ENCODE measurements at places on chromosomes 2 and 18.

DNA sequence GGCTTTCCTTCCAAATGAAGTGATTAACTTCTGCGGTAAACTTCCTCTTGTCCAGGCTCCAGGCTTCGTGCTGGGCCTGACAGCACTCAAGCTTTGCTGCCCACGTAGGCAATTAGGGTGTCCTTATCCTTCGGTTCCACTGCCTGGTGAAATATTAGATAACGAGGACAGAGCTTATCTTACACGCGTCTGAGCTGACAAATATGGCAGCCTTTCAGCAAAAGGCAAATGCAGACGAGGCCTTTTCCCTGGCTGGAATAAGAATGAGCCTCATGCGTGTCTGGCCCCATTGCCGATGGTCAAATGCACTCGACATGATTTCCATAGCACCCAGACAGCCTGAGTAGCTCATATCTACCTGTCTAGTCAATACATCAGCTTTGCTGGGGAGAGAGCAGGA lies 141.5 kb downstream of the FAM210A start:
- no peak for DNase-seq

DNA sequence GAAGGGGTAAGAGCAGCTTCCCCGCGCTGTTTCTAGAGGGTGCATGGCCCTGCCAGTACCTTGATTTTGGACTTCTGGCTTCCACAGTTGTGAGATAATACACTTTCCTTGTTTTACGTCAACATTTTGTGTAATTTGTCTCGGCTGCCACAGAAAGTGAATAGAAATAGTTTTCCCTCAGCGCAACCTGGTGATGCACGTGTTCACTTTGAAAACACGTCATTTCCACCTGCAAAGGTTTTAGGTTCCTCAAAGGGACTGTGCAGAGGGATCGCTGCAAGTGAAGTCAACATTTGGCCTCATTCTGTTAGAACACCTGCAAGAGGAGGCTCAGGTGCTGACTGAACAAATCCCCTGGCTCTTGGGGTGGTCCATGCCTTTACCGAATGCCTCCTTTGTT lies 71.7 kb downstream of the LONRF2 start:
- DNase-seq: no peak

- DNase-seq: no peak
These were observed 7.0 kb downstream of the INHBB start for GRCh38 chr2:120352696-120353590.

GRCh38 chr2:57733956-57734355 lies 312.6 kb upstream of the VRK2 start:
- DNase-seq: no peak

DNA sequence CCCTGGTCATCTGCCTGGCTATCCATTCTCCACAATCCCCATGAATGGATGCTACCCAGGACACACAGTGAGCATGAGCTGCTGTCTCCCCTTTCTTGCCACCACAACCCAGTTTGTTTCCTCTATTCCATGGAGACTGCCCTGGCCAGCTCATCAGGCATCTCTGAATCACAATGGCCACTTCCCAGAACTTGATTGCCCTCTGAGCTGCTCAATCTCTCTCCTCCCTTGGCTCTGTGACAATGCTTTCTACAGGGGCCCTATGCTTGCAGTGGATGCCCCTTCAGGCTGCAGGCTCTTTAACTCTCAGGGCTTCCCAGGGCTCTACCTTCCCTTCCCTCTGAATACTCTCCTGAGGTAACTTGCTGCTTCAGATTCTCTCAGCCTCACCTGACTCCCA lies 14.4 kb upstream of the SLC4A5 start:
- DNase-seq: no peak

DNA sequence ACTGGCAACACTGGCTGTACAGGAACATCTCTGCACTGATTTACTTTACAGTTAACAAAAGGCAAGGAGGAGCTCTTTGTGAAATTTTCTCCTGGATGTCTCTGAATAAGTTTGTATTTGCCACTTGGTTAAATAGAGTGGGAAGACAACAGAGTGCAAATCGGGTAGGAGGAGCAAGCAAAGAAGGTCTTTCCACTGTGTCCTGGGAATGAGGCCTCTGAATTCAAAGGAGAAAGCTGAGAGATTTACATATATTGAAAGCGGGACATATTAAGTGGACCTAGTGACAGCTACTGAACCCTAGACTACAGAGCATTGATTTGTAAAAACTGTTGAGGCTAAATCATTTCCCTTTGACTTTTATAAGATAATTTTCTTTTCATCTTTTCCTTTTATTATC lies 117.4 kb upstream of the CHRNA1 start:
- DNase-seq: no peak

- DNase-seq: no peak
These were observed 57.3 kb upstream of the PPP1CB start for GRCh38 chr2:28694364-28694763.

DNA sequence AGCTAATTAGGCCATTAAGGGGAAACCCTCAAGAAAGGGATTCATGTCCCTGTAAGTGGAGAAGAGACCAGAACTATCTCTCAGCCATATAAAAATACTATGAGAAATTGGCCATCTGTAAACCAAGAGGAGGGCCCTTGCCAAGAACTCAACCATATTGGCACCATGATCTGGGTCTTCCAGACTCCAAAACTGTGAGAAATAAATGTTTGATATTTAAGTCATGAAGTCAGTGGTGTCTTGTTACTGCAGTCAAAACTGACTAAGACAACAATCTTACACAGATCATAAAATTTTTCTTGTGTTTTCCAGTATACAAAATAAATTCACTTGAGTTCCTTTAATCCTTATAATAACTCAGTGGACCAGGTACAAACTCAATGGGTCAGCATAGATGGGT lies 589.8 kb upstream of the CDH2 start:
- DNase-seq: no peak

DNA sequence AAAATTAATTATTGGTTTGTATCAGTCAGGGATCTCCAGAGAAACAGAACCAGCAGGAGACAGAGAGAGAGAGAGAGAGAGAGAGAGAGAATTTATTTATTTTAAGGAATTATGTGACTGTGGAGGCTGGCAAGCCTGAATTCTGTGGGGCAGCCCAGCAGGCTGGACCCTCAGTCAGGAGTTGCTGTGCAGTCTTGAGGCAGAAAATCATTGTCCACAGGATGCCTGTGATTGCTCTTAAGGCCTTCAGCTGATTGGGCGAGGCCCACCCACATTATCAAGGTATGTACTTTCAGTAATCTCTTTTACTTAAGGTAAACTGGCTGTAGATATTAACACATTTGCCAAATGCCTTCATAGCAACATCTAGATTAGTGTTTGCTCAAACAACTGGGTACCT lies 155.3 kb downstream of the SEPTIN10 start:
- DNase-seq: no peak

GRCh38 chr2:233436691-233437438 lies 82.6 kb downstream of the DGKD start:
- no peak for DNase-seq

GRCh38 chr2:42962508-42962953 lies 170.1 kb upstream of the HAAO start:
- no peak for DNase-seq

DNA sequence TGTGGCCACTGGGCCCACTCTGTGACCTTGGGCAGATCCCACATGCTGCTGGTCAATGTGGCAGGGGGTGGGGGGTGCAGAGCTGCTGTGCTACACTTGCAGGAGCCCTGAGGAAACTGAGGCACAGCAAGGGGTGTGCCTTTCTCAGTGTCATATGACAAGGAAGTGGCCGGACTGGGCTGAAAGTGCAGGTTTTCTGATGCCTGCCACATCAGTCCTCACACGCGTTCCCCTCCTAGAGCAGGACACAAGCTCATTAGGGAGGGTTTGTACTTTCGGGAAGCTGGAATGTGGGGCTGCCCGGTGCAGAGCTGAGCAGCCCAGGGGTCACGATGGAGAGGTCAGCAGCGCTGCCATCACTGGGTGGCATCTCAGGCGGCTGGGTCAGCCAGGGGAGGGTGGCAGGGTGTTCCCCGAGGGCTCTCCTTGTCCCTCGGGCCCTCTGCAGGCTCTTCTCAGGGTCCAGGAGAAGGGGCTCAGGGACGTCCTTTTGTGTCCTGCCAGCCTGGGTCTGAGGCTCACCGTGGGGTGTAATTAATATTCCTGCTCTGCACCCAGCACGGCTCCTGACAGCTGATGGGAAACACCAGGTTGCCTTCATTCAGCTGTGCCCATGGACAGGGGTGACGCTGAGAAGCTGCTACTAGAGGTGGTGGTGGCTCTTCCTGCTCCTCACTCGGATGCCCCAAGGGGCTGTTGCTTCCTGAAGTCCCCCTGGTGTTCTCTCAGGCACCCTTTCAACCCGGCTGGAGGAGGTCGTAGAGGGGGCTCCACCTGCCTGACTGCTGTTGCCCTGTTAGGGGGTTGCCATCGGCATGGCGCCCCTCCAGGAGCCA lies 62.1 kb upstream of the HDAC4 start:
- DNase-seq: peak; percentile 20

GRCh38 chr2:184611361-184612085 lies 13.2 kb downstream of the ZNF804A start:
- DNase-seq: no peak

DNA sequence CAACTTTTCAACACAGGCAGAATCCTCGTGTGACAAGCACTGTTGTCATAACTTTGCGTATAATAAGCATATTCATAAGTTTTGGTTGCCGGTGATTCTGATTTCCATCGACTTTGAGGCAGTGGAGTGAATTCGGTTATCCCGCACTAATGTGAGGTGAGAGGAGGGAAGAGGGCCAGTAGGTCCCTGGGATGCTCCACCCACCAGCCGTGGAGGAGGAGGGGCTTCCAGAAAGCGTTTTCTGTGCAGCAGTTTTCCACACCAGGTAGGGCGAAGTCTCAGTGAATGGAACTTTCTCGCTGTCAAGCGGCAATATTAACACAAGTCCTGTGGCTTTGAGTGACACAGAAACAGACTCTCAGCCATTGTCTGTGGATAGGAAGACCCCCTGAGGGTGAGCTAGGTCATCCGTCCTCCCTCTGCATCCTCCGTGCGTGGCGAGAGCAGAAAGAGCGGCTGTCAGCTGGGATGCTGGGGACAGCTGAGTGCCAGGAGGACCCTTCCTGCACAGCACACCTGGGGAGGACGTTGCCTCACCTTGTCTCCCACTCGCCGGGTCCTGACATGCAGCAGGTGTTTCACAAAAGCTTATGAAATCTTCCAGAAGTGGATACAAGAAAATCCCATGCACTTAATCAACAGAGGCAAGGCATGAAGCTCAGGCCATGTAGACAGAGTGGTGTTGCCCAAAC lies 67.5 kb downstream of the DCDC2C start:
- DNase-seq: no peak

DNA sequence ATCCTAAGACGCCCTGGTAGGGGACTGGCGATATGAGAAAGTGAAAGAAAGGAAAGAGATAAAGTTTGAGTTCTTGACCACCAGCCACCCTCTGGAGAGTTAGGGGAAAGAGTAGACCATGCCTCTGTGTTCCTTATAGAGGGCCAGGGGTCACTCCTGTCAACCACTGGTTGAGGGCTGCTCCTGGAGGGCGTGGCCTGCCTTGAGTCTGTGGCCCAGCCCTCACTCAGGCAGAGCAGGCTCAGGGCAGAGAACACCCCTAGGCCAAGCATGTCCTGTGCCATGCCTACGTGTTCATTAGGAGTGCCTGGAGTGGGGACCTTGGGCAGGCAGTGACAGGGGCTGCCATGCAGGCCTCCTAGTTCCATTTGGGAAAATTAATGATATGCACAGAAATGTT lies 161.1 kb upstream of the EPB41L3 start:
- no peak for DNase-seq

DNA sequence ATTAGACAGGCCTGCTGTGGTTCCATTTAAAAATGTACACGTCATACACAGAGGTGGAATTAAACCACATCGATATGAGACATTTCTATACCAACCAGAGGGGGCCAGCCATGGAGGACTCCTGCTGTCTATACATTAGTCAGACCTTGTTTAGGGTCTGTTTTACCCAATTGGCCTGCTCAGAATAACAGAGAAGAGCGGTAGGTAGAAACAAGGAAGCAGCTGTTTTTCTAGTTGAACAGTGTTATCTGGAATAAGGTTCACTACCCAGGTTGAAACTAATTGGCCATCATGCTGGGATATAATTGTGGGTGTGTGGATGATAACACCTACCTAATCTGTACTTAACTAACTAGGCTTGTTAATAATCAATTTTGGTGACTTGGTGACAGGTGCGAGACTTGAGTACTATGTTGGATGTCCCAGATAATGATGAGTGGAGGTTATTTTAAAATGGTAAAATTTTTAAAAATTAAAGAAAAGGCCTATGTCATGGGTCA lies 47.5 kb downstream of the RHBDD1 start:
- no peak for DNase-seq

DNA sequence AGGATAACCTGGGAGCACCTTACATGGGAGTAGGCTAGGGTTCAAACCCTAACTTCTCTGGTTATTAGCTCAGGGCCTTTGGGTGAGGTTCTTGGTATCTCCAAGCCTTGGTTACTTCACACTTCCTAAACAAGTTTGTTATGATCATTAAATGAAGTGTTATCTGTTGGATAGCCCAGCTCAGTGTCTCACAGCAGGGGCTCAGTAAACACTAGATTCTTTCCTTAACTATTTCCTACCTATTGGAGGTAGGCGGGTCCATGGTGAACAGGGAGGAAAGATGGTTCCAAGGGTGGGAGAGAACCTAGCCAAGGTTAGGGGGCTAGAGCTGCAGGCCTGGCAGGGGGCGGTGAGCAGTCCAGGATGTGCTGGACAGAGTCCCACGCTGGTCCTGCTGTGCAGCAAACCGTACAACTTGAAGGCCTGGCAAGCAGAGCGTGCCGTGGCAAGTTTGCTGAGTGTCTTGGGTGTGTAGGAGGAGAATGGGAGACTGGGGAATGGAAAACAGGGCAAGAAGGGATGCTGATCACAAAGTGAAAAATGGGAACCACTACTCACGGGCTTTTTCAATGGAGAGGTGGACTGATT lies 259.1 kb downstream of the PRKCE start:
- DNase-seq: no peak

DNA sequence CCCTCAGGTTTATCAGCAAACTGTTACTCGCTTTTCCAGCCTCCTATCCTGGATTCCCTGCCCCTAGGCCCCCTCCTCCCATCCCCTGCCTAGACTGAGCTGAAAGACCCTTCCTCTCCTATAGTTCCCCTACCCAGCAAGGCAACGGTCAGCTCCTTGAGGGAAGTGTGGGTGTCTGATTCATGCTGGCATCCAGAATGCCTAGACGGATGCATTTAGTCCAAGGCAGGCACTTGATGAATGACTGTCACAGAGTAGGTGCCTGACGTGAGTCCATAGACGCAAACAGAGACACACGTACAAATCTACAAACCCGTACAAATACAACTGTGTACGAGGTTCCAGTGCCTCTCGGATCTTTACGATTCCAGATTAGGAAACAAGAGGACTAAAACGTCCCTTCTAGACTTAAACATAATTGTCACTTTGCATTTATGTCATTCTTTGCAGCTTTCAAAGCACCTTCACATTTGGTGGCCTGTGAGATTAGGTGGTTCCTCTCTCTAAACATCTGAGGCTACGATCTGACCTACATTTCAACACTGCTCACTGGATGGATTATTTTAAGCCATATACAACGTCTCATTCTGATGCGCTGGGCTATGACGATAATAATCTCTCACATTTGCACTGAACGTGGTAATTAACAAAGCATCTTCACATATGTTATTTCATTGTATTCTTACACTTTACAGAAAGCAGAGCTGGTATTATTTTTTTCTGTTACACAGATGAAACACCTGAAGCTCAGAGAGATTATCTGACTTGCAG lies 36.7 kb downstream of the DNMT3A start:
- DNase-seq: no peak

GRCh38 chr18:37246779-37247340 lies 318.7 kb downstream of the CELF4 start:
- DNase-seq: no peak

Measured in H1 (cell line).